Mesenchymal stem cell (in vitro differentiated cells and primary cell): ENCODE measurements at places on chromosomes 2 and 18.
A peak's percentile ranks its signal among the peaks of the same experiment; 100 is the strongest.

DNA sequence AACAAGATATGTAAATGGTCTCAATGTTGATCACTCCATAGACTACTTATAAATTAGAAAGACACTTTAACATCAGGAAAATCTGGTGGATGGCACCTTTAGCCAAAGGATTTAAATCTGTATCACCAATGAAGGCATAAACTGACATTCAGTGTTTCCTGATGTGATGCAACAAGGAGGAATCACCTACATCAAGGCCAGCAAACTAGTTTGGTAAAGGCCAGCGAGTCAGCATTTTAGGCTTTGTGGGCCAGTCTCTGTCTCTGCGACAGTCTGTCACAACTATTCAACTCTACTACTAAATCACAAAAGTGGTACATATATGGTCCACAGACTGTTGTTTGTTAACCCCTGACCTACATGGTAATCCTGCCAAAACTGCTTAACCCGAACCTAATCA lies 33.3 kb downstream of the C2orf76 start:
- no peak for DNase-seq

- DNase-seq, result no peak
These were observed 121.1 kb downstream of the TANC1 start for GRCh38 chr2:159089543-159089942.

DNA sequence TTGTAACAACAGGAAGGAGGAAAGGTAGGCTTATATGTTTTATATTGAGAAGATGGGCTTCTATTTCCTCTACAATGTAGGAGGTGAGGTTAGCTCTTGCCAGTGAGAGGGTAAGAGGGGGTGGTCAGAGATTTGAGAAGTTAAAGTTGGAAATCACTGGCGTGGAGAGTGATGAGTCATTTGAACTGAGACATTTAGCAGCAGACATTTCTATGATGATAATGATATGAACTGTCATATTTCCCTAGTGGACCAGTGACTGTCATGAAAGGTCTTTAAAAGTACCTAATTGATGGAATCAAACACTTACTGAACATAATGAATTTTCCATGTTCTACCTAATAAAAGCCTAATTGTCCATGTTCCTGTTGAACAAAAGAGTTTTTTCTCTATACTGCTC lies 126.1 kb downstream of the FAM161A start:
- no peak for DNase-seq

GRCh38 chr2:225009768-225010167 lies 32.5 kb downstream of the DOCK10 start:
- DNase-seq, result no peak

GRCh38 chr2:216575465-216575864 lies 57.8 kb upstream of the IGFBP2 start:
- DNase-seq, result no peak

DNA sequence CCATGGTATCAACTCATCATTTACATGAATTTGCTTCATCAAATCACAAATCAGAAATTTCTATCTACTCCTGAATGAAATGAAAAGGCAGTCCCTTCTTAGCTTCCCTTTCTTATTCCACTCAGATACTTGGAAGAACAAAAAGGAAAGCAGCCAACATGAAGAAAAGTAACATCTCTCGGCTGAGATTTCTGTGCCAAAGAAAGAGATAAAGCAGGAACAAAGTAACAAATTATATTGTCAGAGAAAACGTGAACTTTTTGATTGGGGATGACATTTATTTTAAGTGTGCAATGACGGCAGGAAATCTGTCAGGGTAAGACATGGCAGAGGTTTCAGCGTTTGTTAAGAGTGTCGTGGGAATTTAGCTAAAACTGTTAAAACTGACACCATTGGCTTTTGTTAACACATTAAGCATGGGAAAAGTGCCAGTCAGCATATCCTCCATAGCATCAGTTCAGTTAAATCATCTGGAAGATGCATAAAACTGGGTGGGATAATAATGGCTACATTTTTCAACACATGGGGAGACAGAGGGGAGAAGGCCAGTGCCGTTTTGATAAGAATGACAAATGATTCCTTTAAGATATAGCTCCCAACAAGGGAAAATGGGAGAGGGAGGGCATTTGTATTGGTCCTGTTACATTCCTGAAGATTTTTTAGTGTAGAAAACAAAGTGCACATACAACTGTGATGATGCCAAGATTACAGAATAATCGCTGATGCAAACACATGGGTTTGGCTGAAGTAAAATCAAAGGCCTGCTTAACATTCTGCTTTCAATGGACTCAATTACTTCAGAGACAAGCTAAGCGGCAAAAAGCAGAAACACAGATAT lies 211.6 kb downstream of the ZNF521 start:
- no peak for DNase-seq

- DNase-seq, result no peak
These were observed 877.3 kb upstream of the LRRTM1 start for GRCh38 chr2:81181845-81182244.

GRCh38 chr2:240981280-240981679 lies 17.1 kb upstream of the SNED1 start:
- DNase-seq, result no peak

DNA sequence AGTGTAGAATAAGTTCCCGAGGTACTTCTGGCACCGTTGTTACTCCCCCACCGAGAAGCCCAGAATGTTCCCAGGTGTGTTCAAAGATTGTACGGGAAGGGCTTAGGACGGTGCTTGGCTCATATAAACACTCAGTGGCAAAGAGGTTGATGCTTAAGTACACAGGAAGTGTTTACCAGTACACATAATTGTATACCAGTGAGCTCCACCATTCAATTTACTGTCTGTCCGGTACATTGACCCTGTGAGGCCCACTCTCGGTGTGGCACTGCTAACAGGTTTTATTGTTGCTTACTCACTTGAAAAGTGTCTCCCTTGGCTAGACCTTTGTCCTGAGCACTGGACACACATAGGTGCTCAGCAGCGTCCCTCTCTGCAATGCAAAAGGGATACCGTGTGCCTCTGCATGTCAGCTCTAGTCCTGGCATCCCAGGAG lies 191.0 kb downstream of the NEDD4L start:
- no peak for DNase-seq

- DNase-seq, result no peak
These were observed 13.2 kb downstream of the HJURP start for GRCh38 chr2:233841183-233841582.

DNA sequence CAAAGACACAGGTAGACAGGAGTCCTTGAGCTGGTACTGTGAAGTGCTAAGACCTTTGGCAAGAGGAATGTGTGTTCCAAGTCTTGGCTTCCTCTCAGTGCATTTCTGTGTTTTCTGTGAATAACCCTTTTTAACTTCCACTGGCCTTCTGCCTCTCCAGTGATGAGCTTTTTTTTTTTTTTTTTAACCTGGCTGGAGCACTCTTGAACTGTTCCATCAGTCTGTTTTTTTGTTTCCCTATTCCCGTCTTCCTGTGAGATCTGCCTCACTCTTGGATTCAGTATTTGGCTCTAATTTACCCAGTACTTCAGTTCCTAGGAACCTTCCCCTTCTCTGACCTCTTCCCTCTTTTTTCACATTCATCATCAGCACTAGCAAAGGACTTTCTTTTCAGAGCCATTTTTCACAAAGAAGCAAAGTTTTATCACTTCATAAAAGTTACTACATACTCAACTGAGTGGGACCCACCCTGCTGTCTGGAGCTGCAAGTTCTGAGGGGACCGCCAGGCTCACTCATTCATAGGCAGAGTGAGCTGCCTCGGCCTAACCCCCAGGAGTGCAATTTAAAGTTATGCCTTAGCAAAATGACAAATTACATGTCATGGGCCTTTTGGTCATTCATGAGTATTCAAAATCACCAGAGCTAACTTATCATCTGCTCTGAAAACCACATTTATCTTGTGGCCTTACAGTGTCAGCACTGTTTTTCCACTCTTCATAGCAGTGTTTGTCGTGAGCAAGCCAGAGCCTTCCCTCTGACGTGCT lies 126.9 kb upstream of the DAPL1 start:
- peak; percentile 19 for DNase-seq

DNA sequence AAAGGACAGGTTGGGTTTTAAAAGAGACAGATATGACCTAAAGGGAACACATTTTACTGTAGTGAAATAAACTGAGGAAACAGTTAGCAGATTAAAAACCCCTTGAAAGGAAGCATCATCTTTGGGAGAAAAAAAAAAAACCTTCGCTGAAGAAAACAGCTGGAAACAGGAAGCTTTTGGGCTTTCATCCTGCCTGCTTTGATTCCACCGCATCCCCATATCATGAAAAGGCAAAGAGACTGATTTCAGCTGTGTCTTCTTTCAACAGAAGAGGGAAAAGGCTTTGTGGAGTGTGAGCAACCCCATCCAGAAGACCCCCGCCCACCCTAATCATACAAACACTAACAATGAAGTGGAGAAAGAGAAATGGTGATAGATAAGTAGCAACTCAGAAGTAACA lies 86.4 kb downstream of the TCF4 start:
- DNase-seq, result peak; percentile 50
